ENCODE measurements at places on chromosomes 3 and 15. TPM values are rescaled to one million over a fixed set of nuclear protein-coding genes. Genes with fewer than 3 reads are reported as not detected.

Gene KIF15
- total RNA-seq, result 14.0 TPM

Gene AP3B2
- 19.3 TPM for total RNA-seq

DNA sequence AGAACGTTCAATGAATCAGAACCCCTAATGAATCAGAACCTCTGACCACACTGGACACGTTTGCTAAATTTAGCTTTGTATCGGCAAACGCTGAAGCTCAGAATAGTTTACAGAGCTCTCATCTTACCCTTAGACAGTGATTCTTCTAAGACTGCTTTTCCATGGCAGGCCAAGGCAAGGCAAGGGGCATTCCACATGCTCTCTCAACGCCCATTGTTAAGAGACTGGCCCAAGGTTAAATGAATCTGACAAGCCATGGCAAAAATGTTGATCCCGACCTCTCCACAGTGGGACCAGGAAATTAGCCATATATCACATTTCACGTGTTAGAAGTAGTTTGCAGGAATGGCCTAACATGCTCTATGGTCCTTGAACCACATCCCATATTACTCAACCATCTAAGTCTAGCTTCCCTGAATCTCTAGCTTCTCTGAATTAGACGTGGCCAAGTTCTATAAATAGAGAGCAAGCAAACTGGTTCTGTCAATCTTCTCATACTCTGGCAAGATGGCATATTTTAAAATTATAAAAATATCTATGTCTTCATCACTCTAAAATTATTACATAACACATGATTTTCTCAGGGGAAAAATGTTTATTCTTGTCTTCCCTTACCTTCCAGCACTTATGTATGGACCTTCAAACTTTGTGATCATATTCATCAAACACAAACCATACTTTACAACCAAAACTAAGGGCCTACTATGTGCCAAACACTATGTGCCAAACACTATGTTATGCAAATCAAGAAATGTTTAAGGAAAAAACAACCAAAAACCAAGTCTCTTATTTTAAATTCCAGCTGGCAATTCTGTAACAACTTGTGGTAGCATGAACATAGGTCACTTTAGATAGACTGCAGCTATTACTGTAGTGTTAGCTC, 54.3 kb downstream of the AAGAB start:
- H3K27ac ChIP-seq, result no peak overlapping the region
- DNase-seq, result no peak
- no peaks in the 10 kb centered on the region for H3K4me1 ChIP-seq
- H3K36me3 ChIP-seq, result no peaks in the 10 kb centered on the region

Gene WDR76
- 10.7 TPM for total RNA-seq

Gene SAMMSON
- 0.40 TPM for total RNA-seq

Gene GCSAM
- 0.17 TPM for total RNA-seq

GRCh38 chr3:115523458-115523857, 99.9 kb upstream of the GAP43 start:
- H3K4me1 ChIP-seq, result peaks cover 1% of the 10 kb centered on the region
- no peaks in the 10 kb centered on the region for H3K27me3 ChIP-seq
- no peaks in the 10 kb centered on the region for H3K36me3 ChIP-seq
- no peak overlapping the region for H3K4me3 ChIP-seq
- H3K27ac ChIP-seq, result no peak overlapping the region

GRCh38 chr3:188686324-188686723, 485.4 kb upstream of the TPRG1 start:
- no peaks in the 10 kb centered on the region for H3K4me1 ChIP-seq
- H3K4me3 ChIP-seq, result no peak overlapping the region
- no peak overlapping the region for H3K27ac ChIP-seq
- H3K27me3 ChIP-seq, result no peaks in the 10 kb centered on the region

DNA sequence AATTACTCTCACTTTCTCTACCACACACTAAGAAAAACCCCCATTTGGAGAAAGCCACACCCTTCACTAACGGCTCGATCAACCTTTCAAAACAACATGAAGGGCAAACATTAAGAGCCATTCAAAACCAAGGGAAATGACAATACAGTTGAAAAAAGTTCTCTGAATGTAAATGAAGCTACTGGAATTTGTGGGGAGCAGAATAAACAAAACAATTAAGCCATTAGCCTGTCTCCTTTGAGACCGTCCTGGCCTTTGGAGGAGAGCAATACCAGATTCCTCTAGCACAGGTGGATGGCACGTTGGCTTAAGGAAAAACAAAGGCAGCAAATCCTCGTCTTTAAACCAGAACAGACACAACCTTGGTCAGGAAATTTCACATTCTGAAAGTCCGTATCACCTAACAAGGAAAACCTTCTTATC, 18.7 kb downstream of the MYO1E start:
- H3K4me3 ChIP-seq, result no peak overlapping the region
- DNase-seq, result no peak
- H3K27ac ChIP-seq, result no peak overlapping the region
- H3K27me3 ChIP-seq, result no peaks in the 10 kb centered on the region
- no peaks in the 10 kb centered on the region for H3K36me3 ChIP-seq
- no peaks in the 10 kb centered on the region for H3K4me1 ChIP-seq

Gene TEX9
- 22.4 TPM for total RNA-seq

DNA sequence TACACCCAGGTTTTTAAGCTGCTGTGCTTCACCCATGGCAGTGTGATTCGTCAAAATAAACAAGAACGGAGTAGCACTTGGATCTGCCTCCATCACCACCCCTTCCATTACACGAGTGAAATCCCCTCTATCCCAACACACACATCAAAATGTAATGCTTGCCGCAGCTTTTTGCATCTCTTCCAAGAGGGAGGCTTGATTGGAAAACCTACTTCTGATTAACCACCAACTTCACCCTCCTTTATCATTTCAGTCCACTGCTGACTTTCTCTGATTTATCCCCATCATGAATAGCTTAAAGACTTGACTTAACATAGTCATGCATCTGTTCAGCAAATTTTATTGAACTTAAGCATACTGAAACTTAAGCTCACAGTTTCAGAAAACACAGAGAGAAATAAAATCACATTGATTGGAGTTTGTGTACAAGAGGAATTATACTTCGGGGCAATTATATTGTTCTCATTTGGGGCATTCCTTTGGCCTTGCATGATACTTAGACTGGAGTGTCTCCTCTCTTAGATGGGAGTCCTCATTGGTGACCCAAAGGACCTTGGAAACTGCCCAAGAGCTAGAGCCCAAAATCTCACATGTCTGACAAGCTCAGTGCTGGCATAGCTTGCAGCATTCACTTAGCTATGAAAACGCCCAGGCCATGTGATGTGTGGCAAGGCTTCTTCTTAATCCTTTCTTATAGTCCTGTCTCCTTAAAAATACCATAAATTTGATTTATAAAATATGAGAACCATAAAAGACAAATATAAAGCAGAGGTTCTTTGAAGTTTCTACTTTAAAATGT, 124.3 kb upstream of the UMPS start:
- H3K27ac ChIP-seq, result no peak overlapping the region
- no peaks in the 10 kb centered on the region for H3K4me1 ChIP-seq
- no peaks in the 10 kb centered on the region for H3K36me3 ChIP-seq
- H3K4me3 ChIP-seq, result no peak overlapping the region
- H3K27me3 ChIP-seq, result no peaks in the 10 kb centered on the region
- no peak for DNase-seq

GRCh38 chr3:106130384-106131198, 261.8 kb upstream of the CBLB start:
- H3K27ac ChIP-seq, result peak overlapping the region; percentile 77
- no peaks in the 10 kb centered on the region for H3K36me3 ChIP-seq
- H3K4me3 ChIP-seq, result no peak overlapping the region
- no peaks in the 10 kb centered on the region for H3K27me3 ChIP-seq
- DNase-seq, result no peak

- H3K4me3 ChIP-seq, result no peak overlapping the region
- no peaks in the 10 kb centered on the region for H3K27me3 ChIP-seq
- no peak overlapping the region for H3K27ac ChIP-seq
- H3K4me1 ChIP-seq, result no peaks in the 10 kb centered on the region
- no peak for DNase-seq
These were observed 46.0 kb downstream of the PPCDC start for GRCh38 chr15:75069301-75069925.

DNA sequence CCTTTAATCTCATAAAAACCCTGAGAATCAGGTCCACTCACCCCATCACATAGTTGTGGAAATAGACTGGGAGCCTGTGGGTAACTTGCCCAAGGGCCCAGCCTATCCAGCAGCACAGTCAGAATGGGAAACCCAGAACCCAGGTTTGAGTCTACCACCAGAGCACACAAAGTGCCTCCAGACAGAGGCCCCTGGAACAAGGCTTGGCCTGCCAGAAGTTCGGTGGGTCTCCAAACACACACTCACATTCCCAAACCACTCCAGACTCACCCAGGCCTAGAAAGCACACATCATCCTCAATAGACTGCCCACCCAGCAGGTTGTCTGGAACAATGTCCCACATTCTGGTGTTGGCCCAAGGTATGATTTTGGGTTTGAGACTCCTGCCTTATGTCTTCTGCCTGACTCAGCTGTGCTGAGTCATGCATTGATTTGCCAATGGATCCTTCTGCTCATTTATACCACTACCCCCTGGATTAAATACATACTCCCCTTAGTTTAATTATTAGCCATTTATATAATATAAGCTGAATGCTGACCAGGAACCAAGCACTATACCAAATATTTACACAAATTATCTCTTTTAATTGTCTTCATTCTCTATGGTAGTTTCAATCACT, 4.5 kb downstream of the SLC12A8 start:
- H3K4me3 ChIP-seq, result no peak overlapping the region
- DNase-seq, result no peak
- peaks cover 15% of the 10 kb centered on the region for H3K4me1 ChIP-seq
- peaks cover 17% of the 10 kb centered on the region for H3K27me3 ChIP-seq
- H3K36me3 ChIP-seq, result no peaks in the 10 kb centered on the region

Gene SEMA7A
- 30.9 TPM for total RNA-seq

DNA sequence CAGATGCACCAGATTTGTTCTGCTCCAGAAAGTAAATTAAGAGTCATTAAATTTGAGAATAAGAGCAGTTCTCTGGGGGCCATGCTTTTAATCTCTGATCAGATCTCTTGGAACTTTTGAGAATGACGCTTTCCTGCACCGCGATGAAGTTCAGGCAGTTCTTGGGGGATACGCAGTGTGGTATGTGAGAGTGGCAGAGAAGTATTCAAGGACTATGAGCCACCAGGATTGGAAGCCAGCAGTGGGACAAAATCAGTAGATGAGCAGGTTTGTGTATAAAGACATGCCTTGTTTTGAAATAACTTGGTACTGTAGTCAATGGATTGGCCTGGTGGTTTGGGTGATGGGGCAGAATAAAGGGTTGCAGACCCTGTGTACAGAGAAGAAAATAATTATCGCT, 483.6 kb downstream of the ERC2 start:
- no peaks in the 10 kb centered on the region for H3K27me3 ChIP-seq
- DNase-seq, result no peak
- peaks cover 2% of the 10 kb centered on the region for H3K4me1 ChIP-seq
- H3K4me3 ChIP-seq, result no peak overlapping the region

DNA sequence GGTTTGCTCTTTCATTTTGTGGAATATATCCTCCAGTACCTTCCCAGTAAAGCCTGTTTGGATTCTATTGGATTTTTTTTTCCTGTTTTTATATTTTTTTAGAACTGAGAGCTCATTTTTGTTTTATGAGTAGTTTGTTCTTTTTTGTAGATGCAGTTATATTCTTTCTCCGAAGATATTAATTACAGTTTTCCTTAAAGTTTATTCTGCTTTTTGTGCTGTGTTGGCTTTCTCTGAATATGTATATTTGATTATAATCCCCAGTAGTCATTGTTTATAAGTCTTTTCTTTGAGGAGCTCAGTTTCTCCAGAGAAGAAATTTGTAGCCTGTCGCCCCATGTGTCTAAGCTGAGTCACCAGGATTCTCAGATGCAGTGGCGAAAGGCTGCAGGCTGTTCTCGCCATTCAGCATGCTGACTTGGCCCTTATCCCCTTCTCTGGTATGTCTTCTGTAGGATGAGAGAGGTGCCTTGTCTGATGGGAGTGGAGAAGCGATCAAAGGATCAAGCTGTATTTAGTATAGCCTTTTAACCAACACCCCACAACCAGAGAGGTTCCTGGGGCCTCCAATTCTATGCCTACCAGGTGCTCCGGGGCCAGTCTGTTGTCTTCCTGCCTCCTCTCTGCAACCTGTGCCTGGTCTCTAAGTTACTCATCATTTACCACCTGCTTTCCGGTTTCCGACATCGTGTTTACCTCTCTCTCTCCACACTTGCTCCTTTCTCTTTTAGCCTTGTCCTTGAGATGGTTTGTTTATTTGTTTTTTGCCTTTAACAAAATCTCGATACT, 31.7 kb upstream of the MFSD1 start:
- peaks cover 8% of the 10 kb centered on the region for H3K4me1 ChIP-seq
- H3K4me3 ChIP-seq, result no peak overlapping the region
- H3K27me3 ChIP-seq, result no peaks in the 10 kb centered on the region
- DNase-seq, result no peak

DNA sequence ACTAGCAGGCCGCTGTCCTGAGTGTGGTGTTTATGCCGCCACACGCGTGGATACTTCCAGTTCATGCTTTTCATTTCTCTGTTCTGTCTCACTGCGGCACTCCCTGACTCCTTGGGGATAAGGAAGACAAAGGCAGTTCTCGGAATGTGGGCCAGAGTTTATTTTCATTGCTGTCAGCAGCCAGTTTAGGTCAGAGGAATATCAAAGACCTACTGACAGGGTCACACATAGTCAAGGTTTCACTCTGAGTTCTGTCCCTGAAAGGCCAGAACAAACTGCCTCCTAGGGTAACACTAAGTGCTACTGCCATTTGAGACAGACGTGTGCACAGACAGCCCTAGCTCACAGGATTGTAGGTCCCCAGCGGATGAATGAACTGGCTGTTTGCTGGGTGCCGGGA, 27.3 kb upstream of the SPTBN5 start:
- H3K27me3 ChIP-seq, result no peaks in the 10 kb centered on the region
- no peak overlapping the region for H3K27ac ChIP-seq
- H3K4me3 ChIP-seq, result no peak overlapping the region
- DNase-seq, result peak; percentile 62
- H3K36me3 ChIP-seq, result peaks cover 8% of the 10 kb centered on the region
- peaks cover 27% of the 10 kb centered on the region for H3K4me1 ChIP-seq

GRCh38 chr3:12822725-12823373, 18.5 kb downstream of the RPL32 start:
- no peak overlapping the region for H3K4me3 ChIP-seq
- no peaks in the 10 kb centered on the region for H3K4me1 ChIP-seq
- peaks cover 69% of the 10 kb centered on the region for H3K36me3 ChIP-seq
- peak; percentile 35 for DNase-seq
- no peaks in the 10 kb centered on the region for H3K27me3 ChIP-seq

DNA sequence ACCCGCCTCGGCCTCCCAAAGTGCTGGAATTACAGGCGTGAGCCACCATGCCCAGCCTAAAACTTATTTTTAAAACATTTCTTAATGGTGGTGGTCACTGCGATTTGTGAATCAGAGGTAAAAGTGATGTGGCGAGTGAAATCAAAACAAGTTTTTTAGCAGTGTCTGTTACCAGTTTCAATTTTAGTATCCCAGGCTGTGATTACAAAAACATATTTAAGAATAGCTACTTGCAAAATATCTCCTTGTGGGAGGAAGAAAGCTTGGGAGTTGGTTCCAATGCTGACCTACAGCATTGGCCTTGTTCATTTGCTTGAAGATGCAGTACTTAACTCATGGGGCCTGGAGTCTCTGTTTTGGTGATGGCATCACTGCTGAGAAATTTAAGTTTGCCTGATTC, 4.5 kb downstream of the RAB7A start:
- no peak overlapping the region for H3K4me3 ChIP-seq
- H3K27ac ChIP-seq, result no peak overlapping the region

GRCh38 chr15:66744610-66745279, 42.7 kb downstream of the SMAD6 start:
- no peak overlapping the region for H3K4me3 ChIP-seq
- no peak overlapping the region for H3K27ac ChIP-seq
- H3K36me3 ChIP-seq, result no peaks in the 10 kb centered on the region
- DNase-seq, result no peak

Gene RPLP1
- total RNA-seq, result 425 TPM

Gene DUOXA2
- total RNA-seq, result not detected

GRCh38 chr3:90241481-90241880, 1134.1 kb downstream of the EPHA3 start:
- H3K4me1 ChIP-seq, result no peaks in the 10 kb centered on the region
- H3K4me3 ChIP-seq, result no peak overlapping the region
- H3K27me3 ChIP-seq, result no peaks in the 10 kb centered on the region
- no peak overlapping the region for H3K27ac ChIP-seq
- no peaks in the 10 kb centered on the region for H3K36me3 ChIP-seq

All from spinal cord (tissue), 10 donors.